ENCODE measurements at places on chromosomes 5 and 9.

GRCh38 chr9:105216440-105217178 is 27.8 kb upstream of the SLC44A1 start:
- no peak for DNase-seq

- DNase-seq: no peak
These were observed 46.5 kb downstream of the ISOC1 start for GRCh38 chr5:129141078-129141477.

DNA sequence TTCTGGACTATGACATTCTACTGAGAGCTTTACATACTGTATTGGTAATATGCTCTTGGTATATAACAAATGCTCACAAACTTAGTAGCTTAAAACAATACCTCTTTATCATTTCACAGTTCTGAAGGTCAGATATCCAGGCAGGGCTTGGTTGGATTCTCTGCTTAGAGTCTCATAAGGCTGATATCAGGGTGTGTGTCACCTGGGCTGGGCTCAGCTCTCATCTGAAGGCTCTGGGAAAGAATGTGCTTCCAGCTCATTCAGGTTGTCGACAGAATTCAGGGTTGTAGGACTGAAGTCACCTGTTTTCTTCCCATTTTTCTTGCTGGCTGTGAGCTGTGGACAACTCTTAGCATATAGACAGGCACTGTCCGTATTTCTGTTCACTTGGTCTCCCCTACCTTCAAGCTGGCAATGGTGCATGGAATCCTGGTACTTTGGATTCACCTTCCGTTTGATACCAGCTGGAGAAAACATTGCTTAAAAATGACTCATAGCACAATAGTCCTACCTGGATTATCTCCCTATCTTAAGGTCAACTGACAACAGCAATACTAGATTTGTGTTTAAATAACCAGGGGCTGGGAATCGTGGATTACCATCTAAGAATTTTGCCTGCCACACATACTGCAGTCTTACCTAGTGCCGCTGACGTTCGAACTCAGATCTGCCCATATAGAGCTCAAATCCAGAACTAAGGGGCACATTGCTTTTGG is 69.2 kb downstream of the RCL1 start:
- no peak for DNase-seq

GRCh38 chr9:133979921-133980863 is 11.9 kb downstream of the VAV2 start:
- DNase-seq: no peak

DNA sequence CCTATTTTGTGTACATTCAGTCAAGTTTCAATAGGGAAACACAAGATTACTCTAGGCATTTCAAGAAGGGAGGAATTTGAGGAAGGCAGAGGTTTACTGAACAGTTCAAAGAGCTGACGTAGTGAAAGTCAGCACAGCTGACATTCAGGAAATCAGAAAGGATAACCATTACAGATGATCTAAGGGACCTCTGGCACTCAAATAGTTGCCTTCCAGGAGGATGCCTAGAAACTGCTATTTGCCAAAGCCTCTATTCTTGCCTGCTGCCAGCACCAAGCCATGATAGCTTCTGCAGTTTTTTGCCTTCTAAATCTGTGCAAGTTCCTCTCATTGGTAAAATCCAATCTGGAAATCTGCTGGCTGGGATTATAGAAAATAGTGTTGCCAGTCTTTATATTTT is 373.1 kb downstream of the CSNK1G3 start:
- no peak for DNase-seq

GRCh38 chr9:121567500-121568342 is 68.1 kb upstream of the GGTA1 start:
- DNase-seq: no peak

DNA sequence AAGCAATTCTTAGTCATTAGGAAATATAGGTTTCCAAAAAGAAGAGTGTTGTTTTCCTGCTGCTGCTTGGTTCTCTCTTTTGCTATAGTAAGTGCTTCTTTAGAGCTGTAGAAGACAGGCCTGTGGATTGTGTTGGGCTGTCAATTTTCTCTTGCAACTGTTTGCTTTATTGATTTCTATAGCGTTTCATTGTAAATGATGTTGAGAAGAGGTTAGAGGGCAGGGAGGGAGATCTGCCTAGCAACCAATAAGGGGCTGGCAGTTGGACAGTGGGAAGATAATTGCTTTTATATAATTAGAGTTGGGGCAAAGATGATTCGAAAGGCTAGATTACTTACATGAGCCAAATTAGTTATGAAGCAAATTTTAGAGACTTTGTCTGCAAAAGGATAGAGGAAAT is 11.1 kb downstream of the UNC13B start:
- DNase-seq: no peak

DNA sequence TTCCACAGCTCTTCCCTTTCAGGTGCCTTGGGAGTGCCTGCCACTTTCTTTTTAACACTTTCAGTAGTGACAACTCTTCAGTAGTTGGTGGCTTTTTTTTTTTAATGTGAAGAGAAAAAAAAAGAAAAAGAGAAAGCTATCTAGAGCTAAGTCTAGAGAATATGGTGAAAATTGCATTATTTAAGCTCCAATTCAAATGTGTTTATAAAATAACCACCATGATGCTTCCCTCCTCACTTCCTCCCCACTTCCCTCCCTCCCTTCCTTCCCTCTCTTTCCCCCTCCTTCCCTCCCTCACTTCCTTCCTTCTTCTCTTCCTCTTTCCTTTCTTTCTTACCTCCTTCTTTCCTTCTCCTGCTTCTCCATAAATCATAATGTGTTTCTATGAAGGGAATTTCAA is 456.7 kb upstream of the ACTBL2 start:
- no peak for DNase-seq

DNA sequence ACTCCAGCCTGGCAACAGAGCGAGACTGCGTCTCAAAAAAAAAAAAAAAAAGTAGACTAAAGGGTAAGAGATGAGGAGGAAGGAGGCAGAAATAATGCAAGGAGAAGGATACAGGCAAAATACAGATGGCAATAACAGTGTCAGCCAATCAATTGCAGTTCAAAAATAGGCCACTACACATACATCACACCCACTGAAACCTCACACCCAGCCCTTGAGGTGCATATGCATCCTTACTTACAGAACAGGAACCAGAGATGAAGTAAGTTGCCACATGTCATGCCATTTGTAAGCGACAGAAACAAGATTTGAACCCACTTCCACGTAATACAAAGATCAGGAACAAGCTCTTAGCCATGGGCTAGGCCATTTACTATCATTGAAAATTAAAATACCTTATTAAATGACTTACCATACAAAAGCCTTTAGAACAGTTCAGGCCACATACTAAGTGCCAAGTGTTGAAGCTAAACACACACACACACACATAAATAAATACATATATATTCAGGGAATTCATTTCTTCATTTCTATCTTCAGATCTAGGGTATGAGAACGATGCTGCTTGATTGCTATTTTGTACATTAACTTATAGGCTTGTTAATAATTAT is 98.4 kb downstream of the FNBP1 start:
- DNase-seq: no peak

GRCh38 chr5:153752890-153753289 is 262.4 kb downstream of the GRIA1 start:
- no peak for DNase-seq

DNA sequence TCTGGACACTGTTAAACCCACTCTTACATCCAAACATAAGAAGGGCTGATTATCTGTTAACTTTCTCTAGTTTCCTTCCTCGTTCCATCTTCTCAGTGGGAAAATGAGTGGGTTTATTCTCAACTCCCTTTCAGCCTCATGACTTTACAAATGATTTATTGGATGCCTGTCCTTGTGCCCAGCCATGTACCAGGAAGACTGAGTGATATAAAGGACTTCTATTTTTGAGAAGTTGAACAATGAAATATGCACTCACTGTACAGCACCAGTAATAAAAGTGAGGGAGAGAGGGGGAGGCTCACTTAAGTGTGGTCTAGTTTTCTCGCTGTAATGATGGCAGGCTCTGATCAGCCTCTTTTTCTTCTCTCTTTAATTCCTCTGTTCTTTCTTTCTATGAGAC is 277.6 kb downstream of the SMARCA2 start:
- no peak for DNase-seq

DNA sequence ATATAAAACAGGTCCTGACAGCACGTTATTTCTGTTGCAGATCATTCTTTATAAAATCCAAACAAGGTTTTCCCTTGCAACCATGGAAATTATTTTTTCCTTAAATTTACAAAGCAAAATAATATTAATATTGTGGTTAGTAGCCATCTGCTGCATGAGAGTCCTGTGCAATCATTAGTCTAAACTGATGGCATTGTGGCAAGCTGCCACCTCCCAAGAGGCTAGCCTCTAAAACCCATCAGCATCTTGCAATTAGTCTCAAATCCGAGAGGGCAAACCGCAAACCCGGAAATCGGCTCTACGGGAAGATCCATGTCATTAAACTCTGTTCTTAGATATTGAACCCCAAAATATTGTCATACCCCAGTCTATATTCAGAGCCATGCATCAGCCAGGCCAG is 11.3 kb upstream of the CDH6 start:
- DNase-seq: no peak

DNA sequence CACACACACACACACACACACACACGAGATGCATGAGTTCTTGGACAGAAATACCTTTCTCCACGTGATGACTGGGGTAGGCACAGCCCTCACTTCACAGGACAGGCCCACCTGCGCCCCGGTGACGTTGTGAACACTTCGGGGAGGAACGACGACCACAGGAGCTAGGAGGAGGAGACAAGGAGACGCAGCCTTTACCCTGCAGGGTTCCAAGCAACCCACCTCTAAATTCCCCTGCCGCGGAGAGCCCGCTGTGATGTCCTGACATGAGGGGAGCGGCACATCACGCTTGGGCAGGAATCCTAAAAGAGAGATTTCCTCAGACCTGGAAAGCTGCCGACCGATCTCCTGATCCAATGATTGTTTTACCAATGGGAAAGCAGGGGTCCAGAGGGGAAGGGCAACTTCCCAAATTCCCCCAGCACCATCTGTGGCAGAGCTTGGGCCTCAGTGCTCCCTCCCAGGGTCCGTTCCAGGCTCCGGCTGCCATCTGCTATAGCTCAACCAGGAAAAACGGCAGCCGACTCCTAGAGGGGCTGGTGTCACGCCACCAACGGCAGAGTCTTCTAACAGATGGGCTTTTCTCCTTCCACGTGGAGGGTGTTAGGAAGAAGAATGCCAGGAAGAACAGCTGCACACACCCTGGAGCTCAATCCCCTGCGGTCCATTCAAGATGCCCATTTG is 10.1 kb downstream of the IGFBPL1 start:
- no peak for DNase-seq

DNA sequence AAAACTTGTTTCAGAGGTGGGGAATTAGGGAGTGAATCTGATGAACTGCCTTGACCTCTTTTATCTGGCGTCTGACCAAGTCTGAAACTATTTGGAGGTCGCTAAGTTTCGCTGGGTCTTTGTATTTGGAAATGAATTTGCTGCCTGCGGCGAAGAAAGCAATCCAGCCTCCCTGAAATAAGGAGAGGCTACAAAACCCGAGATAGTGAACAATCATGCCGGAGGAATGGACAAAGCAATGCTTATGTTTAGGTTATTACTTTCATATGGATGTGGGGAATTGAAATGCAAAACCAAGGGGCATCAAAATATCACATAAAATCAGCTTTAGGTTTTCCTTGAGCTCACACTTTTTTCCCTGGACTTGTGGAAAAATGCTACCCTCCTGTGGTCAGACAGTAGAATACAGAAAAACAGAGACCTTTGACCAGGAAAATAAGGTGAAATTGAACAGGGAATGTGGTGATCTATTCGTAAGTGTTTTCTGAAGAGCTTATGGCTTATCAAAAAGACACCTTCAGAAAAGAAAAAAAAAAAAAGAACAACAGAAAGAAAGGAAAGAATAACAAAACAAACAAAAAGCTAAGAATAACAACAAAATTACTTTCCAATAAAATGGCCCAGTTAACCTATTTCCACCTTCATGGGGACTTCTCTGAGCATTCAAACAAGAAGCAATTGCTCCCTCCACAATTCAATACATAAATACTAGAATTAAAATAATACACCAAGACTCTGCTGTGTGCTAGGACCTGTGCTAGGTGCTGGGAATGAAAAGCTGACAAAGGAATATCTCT is 68.6 kb upstream of the DPYSL3 start:
- DNase-seq: no peak

- no peak for DNase-seq
These were observed 172.8 kb downstream of the CARTPT start for GRCh38 chr5:71891856-71892255.

DNA sequence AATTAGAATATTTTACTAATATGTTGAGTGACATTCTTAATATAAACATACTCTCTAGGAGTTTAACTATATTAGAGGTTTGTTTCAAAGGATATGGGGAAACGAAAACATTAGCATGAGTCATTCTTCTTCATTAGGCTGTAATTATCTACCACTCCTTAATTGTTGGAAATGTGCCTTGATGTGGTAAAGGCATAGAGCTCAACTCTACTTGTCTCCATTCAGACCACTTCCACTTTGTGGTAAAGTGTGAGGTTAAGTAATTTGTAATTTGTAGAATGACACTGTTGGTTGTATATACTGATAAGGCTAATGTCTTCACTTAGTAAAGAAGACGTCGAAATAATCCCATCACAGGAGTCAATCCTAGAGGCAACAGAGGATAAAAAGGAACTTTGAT is 58.1 kb downstream of the HAPLN1 start:
- DNase-seq: no peak

DNA sequence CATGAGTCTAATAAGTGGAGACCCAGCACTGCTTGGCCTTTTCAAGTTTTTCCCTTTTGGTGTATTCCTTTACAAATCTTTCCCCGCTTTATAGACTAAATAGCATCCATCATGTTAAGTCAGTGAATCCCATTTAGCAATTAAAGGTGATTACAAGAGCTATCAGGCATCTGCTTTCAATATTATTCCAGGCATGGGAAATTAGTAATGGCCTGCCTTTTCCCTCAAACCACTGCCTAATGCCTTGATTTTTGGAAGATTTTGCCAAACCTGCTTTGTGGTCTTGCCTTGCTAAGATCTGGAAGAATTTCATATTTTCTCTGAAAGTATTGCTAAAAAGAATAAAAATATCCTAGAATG is 102.8 kb upstream of the GNA14 start:
- DNase-seq: no peak

DNA sequence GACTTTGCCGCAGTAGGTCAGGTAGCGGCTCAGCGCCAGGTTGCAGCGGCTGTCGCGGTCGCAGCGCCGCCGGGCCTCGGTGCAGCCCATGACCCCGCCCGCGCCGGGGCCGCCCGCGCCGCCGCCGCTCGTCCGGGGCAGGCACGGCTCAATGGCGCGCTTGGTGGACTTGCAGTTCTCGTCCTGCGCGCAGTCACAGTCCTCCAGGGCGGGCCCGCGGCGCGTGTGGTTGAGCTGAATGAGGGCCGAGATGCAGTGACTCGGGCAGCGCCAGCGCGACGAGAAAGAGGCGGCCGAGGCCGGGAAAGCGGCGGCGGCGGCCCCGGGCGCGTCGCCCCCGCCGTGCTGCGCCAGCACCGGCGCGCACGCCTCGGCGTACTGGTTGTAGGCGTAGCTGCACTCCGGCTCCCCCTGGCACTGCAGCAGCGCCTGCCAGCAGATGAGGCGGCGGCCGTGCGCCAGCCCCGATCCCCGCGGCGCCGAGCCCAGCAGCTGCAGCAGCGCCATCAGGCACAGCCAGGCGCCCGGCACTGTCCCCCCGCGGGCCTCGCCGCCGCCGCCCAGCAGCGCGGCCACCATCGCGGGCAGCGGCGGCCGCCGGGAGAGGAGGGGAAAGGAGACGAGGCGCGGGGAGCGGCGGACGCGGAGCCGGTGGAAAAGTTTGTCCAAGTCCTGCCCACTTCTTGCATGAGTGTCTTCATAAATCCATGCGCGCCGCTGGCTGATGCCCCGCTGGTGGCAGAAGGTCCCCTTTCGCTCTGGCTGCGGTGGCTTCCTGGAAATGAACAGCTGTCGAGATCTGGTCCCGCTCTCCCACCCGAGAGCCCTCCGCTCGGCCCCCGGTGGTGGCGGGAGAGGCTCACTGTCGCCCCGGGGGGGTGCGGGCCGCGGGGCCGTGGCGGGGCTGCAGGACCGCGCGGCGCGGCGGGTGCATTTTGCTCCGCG is 833 bp downstream of the GAS1 start:
- DNase-seq: no peak
